Mesenteric fat pad (tissue), 1 donor: ENCODE measurements at places on chromosomes 1 and 21. TPM values are rescaled to one million over a fixed set of nuclear protein-coding genes. Genes with fewer than 3 reads are reported as not detected.
A peak's percentile ranks its signal among the peaks of the same experiment; 100 is the strongest.

The PPIAL4G gene
- total RNA-seq: not detected

GRCh38 chr1:153347856-153348255 is 785 bp downstream of the PGLYRP4 start:
- DNase-seq: no peak

The OLFML2B gene
- 29.5 TPM for total RNA-seq

GRCh38 chr1:20194757-20195461 is 8.6 kb upstream of the PLA2G2C start:
- no peak for DNase-seq

The GJA5 gene
- total RNA-seq: 25.7 TPM

GRCh38 chr1:200954434-200954833 is 59.7 kb downstream of the INAVA start:
- DNase-seq: peak; percentile 9

DNA sequence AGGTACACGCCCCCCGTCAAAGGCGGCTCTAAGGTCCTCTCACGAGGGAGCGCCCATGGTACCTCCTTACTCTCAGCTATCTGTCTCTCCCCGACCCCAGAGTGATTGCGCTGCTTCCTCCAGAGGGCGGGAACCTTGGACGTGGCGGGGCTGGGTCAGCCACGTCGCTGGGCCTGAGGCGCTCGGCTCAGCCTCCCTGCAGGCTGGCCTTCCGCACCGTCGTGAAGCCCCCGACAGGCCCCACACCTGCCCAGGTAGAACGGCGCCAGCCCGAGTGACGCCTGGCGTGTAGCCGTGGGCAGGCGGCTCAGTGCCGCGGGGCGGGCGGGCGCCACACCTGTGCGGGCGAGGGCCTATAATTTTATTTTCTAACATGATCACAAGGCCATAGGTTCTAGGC is 122.2 kb upstream of the BEND5 start:
- no peak for DNase-seq

GRCh38 chr1:245173446-245174211 is 18.8 kb downstream of the KIF26B start:
- no peak for DNase-seq

The TMPRSS15 gene
- 0.45 TPM for total RNA-seq

DNA sequence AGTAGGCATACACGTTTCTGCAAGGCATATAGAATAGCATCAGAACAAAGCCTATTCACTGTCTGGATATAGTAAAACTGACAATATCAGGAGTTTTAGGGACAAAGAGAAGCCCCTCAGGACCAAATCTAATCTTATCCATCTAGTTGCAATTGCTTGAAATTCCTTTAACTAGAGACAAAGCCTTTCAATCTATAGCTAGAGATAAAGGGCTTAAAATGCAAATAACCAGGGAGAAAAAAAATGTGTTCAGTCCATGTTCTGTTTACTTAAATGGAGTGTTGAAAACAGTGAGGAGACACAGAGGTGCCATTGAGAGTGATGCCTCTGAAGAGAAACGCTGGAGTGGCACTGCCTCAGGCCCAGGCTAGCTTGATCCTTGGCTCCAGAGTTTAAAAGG is 286.1 kb downstream of the DPYD start:
- DNase-seq: no peak

DNA sequence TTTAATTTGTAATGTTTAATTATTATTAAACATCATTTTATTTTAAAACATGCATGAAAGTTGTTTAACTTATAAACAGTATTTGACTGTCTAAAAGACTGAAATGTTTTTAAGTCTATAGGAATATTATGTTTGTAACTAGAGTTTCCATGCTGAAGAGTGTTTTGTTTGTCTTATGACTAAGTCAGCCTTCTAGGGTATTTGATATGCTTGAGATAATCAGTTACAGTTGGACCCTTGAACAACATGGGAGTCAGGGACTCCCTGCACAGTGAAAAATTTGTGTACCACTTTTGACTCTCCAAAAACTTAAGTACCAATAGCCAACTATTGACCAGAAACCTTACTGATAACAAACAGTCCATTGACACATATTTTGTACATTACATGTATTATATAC is 45.5 kb upstream of the KANK4 start:
- DNase-seq: no peak

GRCh38 chr1:17706445-17706844 is 48.7 kb upstream of the ACTL8 start:
- DNase-seq: no peak

DNA sequence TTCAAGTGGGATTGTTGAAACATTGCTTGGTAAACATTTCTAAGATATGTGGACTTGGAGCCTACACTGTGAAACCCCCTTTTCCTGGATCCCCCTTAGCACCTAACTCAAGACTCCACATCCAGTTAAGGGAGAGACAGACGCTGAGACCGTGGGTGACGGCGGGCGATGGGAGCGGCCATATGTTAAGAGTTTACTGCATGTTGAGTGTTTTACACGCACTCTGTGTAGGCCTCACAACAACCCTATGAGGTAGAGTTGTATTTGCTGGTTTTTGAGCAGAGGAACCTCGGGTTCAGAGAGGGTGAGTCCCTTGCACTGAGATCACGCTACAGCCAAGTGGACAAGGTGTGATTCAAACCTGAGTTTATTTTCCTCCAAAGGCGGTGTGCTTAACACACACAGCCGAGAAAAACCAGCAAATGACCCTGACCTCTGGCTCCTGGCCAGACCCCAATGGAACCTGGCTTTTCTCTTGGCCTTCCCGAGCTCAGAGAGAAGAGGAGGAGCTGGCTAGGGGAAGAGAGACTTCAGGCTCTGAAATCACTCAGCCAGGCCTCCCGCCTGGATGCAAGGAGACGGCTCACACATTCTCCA is 46.9 kb upstream of the GOLT1A start:
- no peak for DNase-seq

The TMEM50B gene
- total RNA-seq: 36.1 TPM

- DNase-seq: no peak
These were observed 8.0 kb upstream of the LELP1 start for GRCh38 chr1:153195216-153195615.

DNA sequence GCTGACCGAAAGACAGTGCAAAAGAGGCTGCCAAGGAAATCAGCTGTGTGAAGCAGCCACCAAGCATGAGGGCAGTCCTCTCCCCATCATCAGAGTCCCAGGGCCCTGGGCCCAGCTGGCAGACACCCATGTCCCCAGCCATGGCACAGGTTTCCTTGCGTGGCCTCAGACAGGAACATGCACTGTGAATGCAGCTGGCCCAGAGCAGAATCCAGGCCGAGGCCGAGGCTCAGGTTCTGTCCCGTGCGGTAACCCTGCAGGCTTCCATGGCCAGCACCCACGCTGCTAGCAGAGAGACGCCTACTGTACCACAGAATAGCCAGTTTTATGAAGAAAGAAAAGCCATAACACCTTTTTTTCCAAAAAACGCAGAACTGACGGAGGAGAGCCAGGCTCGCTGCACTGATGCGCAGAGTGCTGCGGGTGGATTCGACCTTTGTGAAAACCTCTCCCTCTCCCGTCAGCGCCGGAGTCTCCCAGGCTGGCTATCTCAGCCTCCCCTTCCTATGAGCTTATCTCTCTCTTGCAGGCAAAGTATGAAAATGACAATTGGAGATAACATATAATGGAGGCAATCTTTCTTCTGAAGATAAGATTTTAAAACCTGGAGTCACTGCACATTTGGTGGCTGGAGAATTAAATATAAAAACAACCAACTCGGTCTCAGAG is 106.6 kb downstream of the NPHP4 start:
- no peak for DNase-seq

The PROK1 gene
- total RNA-seq: 1.3 TPM

GRCh38 chr1:3251099-3251806 is 182.2 kb downstream of the PRDM16 start:
- no peak for DNase-seq

The TNNI3K gene
- 1.1 TPM for total RNA-seq

- DNase-seq: no peak
These were observed 2.4 kb downstream of the CD247 start for GRCh38 chr1:167515893-167516321.

GRCh38 chr1:200916681-200917080 is 22.0 kb downstream of the INAVA start:
- no peak for DNase-seq

The RORC gene
- 0.10 TPM for total RNA-seq

GRCh38 chr1:174013864-174014418 is 8.2 kb downstream of the RC3H1 start:
- DNase-seq: no peak

DNA sequence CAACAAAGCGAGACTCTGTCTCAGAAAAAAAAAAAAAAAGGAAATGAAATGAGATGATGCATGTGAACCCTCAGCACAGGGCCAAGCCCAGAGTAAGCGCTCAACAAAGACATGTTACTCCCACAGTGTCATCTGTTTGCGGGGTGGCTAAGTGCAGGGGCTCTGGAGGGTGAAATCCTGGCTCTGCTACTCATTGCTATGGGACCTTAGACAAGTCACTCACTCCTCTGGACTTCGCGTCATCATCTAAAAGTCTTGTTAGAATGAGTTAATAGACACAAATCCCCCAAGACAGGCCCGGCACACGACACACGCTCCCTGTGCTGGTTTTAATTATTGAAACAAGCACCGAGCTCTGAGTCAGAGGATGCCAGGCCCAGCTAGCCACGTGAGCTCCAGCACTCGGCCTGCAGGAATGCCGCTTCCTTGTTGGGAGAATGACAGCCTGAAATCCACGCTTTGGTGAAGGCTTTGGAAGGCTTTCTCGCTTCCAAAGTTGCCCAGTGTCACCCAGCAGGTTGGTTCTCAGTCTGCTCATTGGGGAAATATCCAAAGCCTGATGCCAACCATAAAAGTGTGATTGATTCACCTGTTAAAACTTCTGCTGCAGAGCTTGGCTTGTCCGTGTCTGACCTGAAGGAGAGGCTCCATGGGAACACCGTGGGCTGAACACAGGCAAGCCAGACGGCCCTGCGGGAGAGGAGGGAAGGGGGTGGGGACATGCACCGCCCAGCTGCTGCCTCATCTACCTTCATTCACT is 36.7 kb upstream of the TARDBP start:
- no peak for DNase-seq

DNA sequence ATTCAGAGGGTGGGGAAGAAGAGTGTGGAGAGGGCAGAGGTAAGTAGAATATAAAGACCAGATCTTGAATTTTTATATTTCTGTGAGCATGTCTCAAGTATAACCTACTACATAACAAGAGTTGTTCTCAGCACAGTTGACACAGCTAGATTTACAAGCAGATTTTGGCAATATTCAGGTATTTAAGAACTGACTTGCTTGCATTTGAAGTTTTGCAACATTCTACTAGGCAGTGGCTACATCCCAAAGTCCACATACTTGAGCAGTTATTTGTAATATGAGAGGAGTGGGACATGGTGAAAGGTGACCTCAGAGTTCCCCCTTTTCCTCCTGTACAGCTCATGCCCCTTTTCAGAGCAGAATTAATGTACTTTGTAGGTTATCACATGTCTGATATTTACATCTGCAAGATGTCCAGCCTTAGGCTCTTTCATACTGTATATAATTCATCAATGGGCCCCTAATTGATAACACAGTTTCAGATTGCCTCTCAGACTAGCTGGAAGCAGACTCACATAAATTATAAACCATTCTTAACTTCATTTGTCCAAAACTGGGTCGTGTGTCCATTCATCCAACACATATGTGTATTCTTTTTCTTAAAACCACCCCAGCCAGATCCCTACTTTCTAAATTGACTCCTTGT is 136.7 kb upstream of the RAVER2 start:
- DNase-seq: no peak

- no peak for DNase-seq
These were observed 8.5 kb upstream of the MRPS15 start for GRCh38 chr1:36472656-36473055.

DNA sequence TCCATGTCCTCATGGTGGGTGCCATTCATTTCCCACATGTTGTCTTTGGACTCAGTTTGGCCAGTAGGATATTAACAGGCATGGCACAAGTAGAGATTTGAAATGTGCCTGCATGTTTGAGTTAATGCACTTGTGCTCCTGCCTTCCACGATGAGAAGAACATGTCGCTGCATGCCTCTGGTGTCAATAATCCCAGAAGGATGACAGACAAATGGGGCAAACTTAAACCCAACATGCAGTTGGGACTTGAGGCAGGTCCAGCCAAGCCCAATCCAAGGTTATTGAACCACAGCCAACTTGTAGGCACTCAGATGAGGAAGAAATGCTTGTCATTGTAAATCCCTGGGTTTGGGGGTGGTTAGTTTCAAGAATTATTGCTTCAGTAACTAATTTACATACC is 174.6 kb downstream of the TRIM33 start:
- no peak for DNase-seq

GRCh38 chr1:53331446-53332185 is 3.7 kb upstream of the LRP8 start:
- DNase-seq: peak; percentile 64

The CRP gene
- total RNA-seq: not detected

The GNAT2 gene
- total RNA-seq: not detected
